GM10248 (cell line): ENCODE measurements at places on chromosomes 16 and 17.

DNA sequence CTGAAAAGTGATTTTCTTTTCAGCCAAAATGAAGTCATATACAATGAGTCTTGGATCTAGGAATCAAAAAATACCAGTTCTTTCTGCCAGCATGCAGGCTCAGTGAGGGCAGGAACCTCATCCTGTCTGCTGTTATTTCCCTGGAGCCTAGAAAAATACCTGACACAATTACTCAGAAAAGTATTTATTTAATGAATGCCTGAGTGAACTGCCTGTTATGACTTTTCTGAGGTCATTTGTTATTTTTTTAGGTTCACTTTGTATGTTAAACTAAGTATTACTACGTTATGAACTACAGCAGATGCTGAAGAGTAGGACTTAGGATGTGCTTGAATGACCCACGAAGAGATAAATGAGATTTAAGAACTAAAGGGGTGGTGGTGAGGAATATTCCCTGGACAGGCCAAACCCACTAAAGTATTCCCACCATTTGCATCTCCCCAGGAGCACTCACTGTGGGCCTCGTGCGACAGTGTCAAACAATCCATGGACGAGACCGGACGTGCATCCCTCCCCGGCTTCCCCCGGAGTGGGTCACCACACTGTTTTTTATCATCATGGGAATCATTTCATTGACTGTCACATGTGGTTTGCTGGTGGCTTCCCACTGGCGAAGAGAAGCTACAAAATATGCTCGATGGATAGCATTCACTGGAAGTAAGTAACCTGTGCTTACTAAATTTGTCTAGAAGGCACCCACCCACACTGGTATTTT lies 17.1 kb upstream of the VWA3A start:
- DNase-seq, result no peak

GRCh38 chr17:73787076-73788059 lies 143.1 kb upstream of the SDK2 start:
- no peak for DNase-seq

DNA sequence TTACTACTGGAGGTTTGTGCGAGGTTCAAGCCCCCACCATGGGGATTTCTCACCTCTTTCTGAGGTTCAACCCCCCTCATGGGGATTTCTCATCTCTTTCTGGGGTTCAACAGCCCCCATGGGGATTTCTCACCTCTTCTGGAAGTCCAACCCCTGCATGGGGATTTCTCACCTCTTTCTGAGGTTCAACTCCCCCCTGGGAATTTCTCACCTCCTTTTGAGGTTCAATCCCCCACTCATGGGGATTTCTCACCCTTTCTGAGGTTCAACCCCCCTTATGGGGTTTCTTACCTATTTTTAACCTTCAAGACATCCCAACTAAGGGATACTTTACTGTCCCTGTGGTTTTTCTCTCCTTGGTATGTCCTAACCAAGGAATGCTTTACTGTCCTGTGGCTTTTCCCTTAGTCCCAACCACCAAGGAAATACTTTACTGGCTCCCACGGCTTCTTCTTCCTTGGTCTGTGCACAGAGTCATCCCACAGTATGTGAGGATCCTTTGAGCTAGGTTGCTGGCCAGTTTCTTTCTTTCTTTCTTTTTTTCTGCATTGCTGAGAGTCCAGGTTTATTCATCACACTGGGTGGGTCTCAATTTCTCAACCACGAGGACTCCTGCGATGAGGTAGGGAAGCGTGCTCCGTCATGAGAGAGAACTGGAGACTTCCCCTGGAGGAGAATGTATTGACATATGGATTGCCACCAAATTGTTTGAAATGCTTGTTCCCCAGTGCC lies 2140.2 kb downstream of the TP53TG3F start:
- no peak for DNase-seq

GRCh38 chr16:80599466-80599865 lies 58.7 kb downstream of the DYNLRB2 start:
- DNase-seq, result no peak

- no peak for DNase-seq
These were observed 2.9 kb downstream of the EPN3 start for GRCh38 chr17:50535407-50535806.

DNA sequence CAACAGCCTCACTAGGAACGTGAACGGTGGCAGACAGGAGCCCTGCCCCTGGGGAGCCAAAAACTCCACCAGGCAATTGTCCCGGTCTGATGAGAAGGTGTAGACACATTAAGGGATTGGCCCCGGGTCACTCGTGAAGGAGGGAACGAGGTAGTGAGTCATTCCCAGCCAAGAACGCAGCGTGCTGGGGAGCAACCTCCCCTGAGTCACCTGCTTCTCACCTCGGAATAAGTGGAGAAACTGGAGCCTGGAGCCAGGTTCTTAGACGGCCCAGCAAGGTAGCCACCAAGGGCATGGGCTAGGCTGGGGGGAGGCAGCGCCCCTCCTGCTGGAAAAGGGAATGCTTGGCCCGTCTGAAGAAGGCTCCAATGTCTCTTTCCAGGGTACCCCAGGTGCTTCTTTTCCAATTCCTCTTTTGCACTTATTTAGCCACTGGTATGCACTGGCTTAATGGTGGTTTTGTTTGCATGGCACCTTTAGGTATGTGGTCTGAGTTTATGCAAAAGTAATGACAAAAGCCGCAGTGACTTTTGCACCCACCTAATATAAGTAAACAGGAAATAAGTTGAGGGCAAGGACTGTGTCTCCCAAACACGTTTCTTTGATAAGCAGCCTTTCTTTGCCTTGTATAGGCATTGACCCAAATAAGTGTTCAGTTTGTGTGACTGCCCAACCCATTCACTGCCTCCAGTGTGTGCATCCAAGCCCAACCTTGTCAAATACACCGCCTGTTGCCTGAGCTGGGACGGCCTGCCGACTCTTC lies 1.8 kb upstream of the HELZ start:
- DNase-seq, result peak; percentile 42
